Bladder microvascular endothelial cell (primary cell): ENCODE measurements at places on chromosomes 4 and X. TPM values are rescaled to one million over a fixed set of nuclear protein-coding genes. Genes with fewer than 3 reads are reported as not detected.

Gene LCORL
- total RNA-seq: 11.7 and 21.2 TPM in 2 replicates

Gene SPANXA1
- total RNA-seq: not detected in 2 replicates

Gene TMEM35A
- total RNA-seq: 0.16 and 1.3 TPM in 2 replicates

Gene VSIG1
- 0.81 and 1.0 TPM in 2 replicates for total RNA-seq

Gene SLC38A5
- total RNA-seq: 9.1 and 21.2 TPM in 2 replicates
